Stimulated activated CD4-positive, alpha-beta T cell treated with anti-CD3 and anti-CD28 coated beads, Interleukin-1b, Interleukin-23, amount 100 ng/mL, for 1 hour (primary cell): ENCODE measurements at places on chromosomes 4 and X.

DNA sequence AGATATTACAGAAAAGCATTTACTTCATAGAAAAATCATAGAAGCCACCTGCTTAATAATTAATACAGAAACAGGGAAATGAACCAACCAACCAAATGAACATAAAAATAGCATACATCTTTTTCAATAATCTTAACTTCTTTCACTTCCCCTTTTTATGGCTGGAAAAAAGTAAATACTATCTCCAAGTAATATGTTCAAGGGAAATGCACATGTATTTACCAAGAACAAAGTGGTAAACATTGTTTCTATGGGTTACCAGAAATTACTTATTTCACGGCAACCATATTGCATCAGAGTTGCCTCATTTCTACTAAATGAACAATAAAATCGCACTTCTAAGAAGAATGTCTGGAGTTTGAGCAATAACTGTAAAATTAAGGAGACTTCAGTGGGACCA is 321.3 kb downstream of the TMA16 start:
- no peak for DNase-seq

- DNase-seq, result no peak
These were observed 217.3 kb downstream of the DKK2 start for GRCh38 chr4:106818764-106819163.

DNA sequence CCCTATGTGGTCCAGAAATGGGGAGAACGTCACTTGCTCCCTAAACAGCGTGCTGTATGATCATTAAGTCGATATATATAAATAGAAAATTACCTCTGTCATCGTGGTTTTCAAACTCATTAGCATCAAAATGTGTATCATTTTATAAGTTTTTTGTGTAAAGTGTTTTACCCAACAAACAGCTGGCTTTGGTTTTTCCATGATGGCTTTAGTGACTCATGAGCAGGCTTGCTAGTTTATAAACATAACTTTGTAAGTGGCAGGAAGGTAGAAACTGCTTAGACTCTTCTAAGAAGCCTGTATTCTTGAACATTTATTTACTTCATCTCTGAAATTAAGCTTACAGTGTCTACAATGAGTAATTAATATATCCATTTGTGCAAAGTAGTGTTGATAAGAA is 108.4 kb upstream of the DIPK2B start:
- DNase-seq, result no peak

DNA sequence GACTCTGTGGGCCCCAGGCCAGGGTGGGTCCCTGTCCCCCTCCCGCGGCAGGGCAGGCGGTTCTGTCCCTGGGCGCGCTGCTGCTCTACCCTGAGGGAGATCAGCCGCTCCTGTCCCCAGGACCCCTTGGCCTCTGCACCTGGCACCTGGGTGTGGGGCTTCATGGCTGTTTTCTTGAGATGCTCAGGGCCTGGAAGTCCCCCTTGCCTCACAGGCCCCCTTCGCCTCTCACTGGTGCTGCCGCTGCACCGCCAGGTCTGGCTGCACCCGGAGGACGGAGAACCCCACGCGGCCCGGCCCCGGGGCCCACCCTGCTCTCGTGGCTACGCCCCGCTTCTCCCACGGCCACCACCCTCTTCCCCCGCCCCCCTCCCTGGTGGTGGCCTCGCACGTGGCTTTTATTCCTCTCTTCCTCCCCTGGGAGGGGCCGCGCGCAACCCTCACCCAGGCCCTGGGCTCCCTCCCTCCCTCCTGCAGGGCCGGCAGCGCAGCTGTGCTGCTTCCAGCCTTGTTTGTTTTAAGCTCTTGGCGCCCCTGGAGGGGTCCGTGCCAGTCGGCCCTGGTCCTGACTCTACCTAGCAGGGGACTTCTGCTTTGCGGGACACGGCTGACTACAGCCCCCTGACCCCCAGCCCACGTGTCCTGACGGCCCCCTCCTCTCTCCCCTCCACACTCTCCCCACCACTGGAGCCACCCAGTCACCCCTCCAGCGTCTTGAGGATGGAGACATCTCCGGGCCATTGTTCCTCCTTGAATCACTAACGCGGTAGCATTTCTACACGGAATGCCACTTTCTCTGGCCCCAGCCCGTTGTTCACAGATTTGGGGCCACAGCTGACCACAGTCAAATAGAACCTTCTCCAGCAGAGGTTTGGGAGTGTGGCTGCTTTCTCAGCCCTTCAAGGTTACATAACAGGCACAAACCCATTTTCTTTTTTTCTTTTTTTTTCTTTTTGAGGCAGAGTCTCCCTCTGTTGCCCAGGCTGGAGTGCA is 20.6 kb upstream of the CLDN24 start:
- DNase-seq, result no peak

DNA sequence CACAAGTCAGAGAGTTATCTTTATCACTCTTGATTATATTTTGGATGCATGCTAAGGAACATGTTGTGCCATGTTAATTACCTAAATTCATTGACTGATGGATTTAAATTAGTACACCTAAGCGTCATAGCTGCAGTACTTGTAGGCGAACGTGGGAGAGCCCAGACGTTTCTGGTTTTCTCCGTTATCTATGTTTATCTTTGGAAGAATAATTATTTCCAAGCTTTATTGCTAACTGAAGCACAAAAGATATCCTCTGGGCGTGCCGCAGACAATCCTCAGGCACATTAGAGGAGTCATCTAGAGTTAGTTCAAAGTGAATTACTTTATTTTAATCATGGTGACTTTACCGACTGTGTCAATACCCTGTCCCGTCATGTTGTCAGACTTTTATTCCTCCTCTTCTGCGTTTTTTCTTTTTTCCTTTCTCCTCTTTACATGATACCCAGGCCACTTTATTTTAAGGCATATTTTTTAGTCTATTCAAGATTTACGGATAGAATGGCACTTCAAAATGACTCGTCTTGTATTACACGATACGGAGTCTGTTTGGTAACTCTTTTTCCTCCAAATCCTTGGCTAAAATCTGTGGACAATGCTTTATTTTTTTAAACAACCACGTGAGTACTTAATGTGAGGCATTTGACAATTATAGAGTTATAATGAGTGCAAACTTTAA is 632.0 kb upstream of the TENM3 start:
- DNase-seq, result no peak

- no peak for DNase-seq
These were observed 136.7 kb downstream of the MAGEC2 start for GRCh38 chrX:142068365-142068764.

GRCh38 chr4:105350859-105351490 is 122.9 kb downstream of the PPA2 start:
- no peak for DNase-seq

DNA sequence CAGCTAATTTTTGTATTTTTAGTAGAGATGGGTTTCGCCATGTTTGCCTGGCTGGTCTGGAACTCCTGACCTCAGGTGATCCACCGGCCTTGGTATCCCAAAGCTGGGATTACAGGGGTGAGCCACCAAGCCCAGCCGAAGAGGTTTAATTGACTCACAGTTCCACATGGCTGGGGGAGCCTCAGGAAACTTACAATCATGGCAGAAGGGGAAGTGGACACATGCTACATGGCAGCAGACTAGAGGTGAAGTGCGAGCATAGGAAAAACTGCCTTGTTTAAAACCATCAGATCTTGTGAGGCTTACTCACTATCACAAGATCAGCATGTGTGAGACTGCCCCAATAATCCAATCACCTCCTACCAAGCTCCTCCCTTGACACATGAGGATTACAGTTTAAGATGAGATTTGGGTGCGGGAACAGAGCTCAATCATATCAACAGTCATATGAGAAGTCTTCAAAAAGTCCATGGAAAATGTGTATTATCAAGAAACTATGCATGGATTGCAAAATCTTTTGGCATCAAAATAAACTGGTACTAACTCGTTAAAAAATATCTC is 25.8 kb upstream of the RPL39 start:
- DNase-seq, result no peak

DNA sequence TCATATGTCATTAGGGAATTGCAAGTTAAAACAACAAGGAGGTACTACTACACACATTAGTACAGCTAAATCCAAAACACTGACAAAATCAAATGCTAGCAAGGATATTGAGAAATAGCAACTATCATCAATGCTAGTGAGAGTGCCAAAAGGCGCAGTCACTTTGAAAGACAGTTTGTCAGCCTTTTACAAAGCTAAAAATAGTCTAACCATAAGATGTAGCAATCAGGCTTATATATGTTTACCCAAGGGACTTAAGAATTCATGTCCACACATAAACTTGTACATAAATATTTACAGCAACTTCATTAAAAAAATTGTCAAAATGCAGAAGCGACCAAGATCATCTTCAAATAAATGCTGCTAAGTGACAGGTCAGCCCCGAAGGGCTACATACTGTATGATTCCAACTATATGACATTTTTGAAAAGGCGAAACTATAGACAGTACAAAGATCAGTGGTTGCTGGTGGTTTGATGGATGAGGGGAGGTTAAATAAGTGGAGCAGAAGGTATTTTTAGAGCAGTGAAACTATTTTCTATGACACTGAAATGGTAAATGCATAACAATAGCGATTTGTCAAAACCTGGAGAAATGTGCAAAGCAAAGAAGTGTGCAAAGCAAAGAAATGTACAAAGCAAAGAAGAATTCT is 704.8 kb downstream of the ARAP2 start:
- no peak for DNase-seq

GRCh38 chr4:102598086-102598761 is 97.1 kb downstream of the NFKB1 start:
- no peak for DNase-seq
